ENCODE measurements at places on chromosomes 5 and 9. TPM values are rescaled to one million over a fixed set of nuclear protein-coding genes. Genes with fewer than 3 reads are reported as not detected.

- no peak overlapping the region for H3K4me3 ChIP-seq
- no peak for DNase-seq
- no peak overlapping the region for H3K27ac ChIP-seq
- no peaks in the 10 kb centered on the region for H3K27me3 ChIP-seq
- peaks cover 16% of the 10 kb centered on the region for H3K4me1 ChIP-seq
Observed at GRCh38 chr9:131629825-131630204, 84.5 kb downstream of the PRRT1B start.

DNA sequence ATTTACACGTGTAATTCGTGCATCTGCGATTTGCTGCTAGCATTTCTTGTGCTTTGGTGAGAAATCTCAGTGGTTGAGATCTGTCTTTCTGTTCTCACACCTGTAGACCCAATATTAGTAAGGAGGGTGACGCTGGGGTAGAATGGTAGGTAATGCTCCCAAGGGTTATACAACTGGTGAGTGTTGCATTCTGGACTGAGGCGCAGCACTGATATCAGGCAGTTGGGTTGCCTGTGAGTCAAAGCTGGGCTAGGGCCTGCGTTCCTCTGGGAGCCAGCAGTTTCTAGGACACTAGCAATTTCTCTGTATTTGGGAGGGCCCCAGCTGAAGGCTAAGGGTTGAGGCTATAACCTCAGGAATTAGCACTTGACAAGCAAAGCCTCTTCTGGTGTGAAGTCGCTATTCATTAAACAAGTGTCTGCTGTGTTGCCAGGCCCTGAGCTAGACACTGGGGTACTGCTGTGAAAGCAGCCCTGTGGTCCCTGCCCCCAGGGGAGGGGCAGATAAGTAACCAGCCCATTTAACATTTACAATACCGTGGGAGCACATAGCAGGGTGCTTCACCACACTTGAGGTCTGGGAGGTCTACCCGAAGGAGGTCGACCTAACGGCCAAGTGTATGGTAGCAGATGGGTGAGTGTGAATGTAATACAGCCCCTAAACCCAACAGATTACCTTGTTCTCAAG, 28.7 kb downstream of the LARP1 start:
- DNase-seq: no peak
- peaks cover 92% of the 10 kb centered on the region for H3K4me1 ChIP-seq
- peaks cover 28% of the 10 kb centered on the region for H3K36me3 ChIP-seq
- H3K27me3 ChIP-seq: no peaks in the 10 kb centered on the region

DNA sequence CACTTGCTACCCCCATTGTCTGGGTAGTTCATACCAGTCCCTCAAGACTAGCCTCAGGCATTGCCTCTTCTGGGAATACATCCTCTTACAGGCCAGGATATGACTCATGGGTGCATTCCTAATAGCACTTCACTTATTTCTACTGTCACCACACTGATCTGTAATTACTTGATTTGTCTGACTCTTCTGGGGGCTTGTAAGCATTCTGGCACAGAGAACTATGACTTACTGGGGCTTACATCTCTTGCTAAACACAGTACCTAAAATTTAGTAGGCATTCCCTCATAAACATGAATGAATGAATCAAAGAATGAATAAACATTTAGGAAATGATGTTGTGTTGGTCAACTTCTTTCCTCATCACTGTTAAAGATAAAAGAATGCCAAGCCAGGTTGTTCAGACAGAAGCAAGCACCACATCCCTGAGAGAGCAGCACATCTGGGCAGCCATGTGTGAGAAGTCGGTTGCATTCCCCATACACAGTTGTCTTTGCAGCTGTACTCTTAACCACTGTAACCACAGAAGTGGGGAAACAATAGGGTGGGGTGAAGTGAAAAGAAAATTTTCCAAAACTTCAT, 27.6 kb downstream of the IL7R start:
- peak overlapping the region; percentile 85 for H3K27ac ChIP-seq
- DNase-seq: peak; percentile 29
- peaks cover 45% of the 10 kb centered on the region for H3K4me1 ChIP-seq

DNA sequence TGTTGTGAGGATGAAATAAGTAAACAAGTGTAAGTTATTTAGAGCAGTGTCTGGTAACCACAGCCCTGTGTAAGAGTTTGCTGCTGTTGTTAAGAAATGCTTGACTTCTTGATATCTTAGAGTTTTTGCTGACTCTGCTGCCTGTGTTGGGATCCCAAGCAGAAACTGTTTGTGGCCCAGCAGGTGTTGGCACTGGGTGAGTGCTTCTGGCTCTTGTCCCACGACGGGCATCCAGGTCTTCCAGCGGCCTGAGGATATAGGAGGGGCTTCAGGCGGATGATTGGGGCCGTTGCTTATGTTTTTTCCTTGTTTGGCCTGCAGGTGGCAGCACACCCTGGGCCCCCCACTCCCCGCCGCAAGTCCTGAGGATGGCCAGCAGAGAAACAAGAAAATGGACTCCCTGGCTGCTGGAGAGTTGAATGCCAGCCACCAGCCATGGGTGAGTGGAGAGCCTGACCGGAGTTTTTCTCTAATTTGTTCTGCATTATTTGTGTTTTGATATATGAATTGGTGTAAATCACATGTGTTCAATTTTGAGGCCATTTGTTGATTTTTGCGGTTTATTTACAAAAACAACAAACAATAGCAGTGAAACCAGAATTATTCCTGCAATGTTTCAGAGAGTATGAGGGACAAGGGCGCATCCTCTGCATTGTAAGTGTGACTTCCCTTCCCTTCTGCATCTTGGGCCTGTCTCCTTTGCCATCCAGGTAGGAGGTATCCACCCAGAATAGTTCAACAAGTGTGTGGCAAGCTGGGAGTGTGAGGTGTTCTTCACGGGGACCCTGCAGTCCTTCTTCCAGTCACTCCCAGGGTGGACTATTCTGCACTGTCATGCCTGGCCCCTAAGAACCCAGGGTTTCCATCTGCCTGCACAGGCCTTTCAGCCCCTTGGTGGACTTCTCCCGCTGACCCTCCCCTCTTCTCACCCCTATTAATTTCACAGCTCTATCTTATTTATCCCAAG, 50.3 kb downstream of the SLC22A5 start:
- H3K4me1 ChIP-seq: peaks cover 74% of the 10 kb centered on the region
- peak overlapping the region; percentile 63 for H3K4me3 ChIP-seq
- peak; percentile 65 for DNase-seq
- H3K36me3 ChIP-seq: peaks cover 47% of the 10 kb centered on the region
- peak overlapping the region; percentile 85 for H3K27ac ChIP-seq

DNA sequence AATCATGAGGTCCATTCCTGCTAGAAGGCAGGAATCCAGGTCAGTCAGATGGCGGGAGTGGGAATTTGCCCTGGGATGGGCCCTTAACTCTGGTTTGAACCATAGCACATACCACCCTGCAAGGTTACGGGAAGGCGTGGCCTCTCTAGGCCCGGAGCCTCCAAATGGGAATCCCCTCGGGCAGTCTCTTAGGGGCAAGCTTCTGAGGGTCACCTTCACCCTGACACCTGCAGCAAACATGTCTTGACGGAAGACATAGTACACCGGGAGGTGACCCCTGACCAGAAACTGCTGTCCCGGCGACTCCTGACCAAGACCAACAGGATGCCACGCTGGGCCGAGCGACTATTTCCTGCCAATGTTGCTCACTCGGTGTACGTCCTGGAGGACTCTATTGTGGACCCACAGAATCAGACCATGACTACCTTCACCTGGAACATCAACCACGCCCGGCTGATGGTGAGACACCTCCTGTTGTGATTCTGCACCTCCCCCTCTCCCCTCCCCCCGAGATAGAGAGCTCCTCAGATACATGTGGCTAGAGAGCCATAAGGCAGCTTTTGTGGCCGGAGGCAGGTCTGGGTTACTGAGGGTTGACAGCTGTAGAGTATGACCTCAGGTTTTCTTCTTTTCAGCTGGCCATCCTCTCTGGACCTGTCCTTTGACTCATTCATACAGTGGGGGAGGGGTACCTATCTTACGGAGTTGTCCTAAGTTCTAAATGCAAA, 957 bp downstream of the PRELID1 start:
- peak overlapping the region; percentile 93 for H3K4me3 ChIP-seq
- peaks cover 53% of the 10 kb centered on the region for H3K4me1 ChIP-seq
- no peak for DNase-seq

DNA sequence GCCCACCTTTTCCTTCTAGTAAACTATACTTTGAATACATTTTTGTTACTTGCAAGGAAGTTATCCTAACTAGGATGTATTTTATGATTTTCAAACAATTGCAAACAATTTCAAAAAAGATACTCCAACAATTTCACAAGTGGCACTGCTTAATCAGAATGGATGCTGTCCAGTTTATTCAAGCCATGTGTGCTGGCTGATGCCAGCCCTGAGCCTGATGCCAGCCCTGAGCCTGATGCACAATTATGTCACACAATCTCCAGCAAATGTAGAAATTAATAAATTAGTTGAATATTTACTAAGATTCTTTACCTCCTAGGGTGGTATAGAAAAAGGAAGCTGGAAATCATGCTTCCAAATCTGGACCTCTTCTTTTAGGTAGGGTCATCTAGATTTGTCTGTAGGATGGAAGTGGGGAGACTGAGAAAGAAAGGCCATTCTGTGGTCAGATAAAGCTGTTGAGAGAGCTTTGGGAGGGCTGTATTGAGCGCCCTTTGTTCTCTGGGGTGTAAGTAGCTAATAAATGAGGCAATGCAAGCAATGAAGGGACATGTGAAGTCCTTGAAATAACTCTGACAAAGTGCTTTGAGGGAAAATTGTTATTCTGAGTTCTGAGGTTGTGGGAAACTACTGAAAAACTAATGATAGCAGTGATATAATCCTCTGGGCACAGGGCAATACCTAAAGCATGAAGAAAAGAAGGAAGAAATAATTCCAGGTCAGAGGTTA, 5.8 kb upstream of the C6 start:
- DNase-seq: no peak
- no peaks in the 10 kb centered on the region for H3K36me3 ChIP-seq
- H3K4me3 ChIP-seq: no peak overlapping the region
- H3K27ac ChIP-seq: no peak overlapping the region

GRCh38 chr5:81601919-81602318, 149.0 kb downstream of the SSBP2 start:
- H3K27ac ChIP-seq: no peak overlapping the region
- no peaks in the 10 kb centered on the region for H3K27me3 ChIP-seq
- DNase-seq: no peak
- H3K4me3 ChIP-seq: no peak overlapping the region

GRCh38 chr5:66633754-66634153, 37.6 kb downstream of the MAST4 start:
- no peak overlapping the region for H3K27ac ChIP-seq
- no peak for DNase-seq
- H3K27me3 ChIP-seq: no peaks in the 10 kb centered on the region
- peaks cover 2% of the 10 kb centered on the region for H3K4me1 ChIP-seq
- H3K4me3 ChIP-seq: no peak overlapping the region

- no peak for DNase-seq
- H3K27me3 ChIP-seq: no peaks in the 10 kb centered on the region
- peaks cover 44% of the 10 kb centered on the region for H3K36me3 ChIP-seq
- H3K27ac ChIP-seq: peak overlapping the region; percentile 22
- H3K4me1 ChIP-seq: peaks cover 37% of the 10 kb centered on the region
Observed at GRCh38 chr9:37209431-37210386, 89.3 kb downstream of the ZCCHC7 start.

DNA sequence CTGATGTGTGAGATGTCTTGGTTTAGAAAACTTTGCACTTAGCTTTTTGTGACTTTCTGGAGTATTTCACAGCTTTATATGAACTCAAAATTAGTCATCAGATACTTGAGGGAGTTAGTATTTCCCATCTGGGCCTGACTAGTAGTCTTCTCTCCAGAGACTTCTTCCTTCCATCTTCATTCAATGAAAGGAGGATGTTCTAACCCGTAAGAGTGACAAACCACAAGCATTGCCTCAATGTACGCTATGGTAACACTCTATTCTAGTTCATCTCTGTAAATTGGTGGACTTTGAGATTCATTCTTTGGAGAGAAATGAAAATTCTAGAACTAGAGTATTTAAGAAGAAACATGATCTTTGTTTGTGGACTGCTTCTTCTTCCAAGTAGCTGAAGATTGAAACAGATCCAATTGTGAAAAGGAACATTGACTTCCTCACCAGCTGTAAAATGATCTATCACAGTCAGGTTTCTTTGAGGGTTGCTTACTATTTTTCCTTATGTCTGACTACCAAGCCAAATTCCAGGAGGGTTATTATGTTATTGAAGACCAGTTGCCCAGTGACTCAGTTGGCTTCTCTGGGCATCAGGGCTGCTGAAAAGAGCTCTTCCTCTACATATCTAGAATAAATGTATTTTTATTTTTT, 157.6 kb downstream of the SLC12A2 start:
- peaks cover 16% of the 10 kb centered on the region for H3K27me3 ChIP-seq
- H3K4me1 ChIP-seq: no peaks in the 10 kb centered on the region
- no peaks in the 10 kb centered on the region for H3K36me3 ChIP-seq

- H3K27me3 ChIP-seq: no peaks in the 10 kb centered on the region
- H3K4me3 ChIP-seq: no peak overlapping the region
Observed at GRCh38 chr9:130627896-130628792, 36.2 kb upstream of the PRDM12 start.

- no peaks in the 10 kb centered on the region for H3K36me3 ChIP-seq
- H3K27me3 ChIP-seq: no peaks in the 10 kb centered on the region
- no peaks in the 10 kb centered on the region for H3K4me1 ChIP-seq
Observed at GRCh38 chr9:93172666-93173364, 11.1 kb upstream of the WNK2 start.

GRCh38 chr9:90881648-90882047, 80.0 kb downstream of the SYK start:
- H3K27ac ChIP-seq: no peak overlapping the region
- no peaks in the 10 kb centered on the region for H3K36me3 ChIP-seq
- H3K27me3 ChIP-seq: no peaks in the 10 kb centered on the region

DNA sequence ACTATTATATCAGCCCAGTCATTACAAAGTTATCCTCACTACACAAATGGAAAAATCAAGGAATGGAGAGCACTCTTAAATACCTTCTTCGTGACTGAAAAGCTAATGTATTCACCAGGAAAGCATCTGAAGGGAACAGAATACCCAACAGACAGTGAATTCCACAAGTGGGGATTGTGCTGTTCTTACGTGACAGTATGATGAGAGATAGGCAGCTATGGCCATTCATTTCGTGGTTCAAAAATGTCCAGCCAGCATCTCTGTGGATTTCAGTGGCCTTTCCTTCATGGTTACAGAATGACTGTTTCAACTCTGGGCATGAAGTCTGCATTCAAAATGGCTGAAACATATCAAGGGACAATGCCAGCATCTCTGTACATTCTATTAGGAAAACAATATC, 323.8 kb downstream of the PRELID2 start:
- H3K4me1 ChIP-seq: no peaks in the 10 kb centered on the region
- no peak overlapping the region for H3K27ac ChIP-seq
- H3K4me3 ChIP-seq: no peak overlapping the region
- DNase-seq: no peak

DNA sequence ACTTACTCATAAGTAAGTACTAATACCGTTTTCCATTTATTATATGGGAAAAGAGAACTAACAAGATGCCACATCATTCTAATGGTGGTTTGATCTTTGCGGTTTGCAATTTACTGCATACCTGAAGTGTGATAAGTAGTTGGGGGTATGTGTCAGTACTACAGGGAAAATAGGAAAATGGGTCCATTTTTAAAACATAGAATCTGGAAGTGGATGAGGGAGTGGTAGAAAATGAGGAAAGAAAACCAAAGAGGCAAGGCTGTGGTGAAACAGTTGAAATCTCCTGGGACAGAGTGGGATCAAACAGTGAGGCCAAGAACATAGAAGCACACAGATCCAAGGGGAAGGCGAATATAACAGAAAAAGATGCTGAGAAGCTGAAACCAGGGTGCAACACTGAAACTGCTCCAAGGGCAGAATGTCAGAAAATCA, 6.7 kb downstream of the ADAMTSL1 start:
- H3K27ac ChIP-seq: no peak overlapping the region
- H3K4me3 ChIP-seq: no peak overlapping the region
- DNase-seq: no peak

Gene NTRK2
- 0.02 TPM for total RNA-seq

Gene MSMP
- total RNA-seq: not detected

Gene PCDHB13
- not detected for total RNA-seq

Gene SLC4A9
- total RNA-seq: not detected

Gene SHOC1
- not detected for total RNA-seq

Gene SAPCD2
- total RNA-seq: 15.2 TPM

Gene KLHL3
- total RNA-seq: 9.2 TPM

Gene F2RL2
- not detected for total RNA-seq

All from activated naive CD8-positive, alpha-beta T cell treated with anti-CD3 and anti-CD28 coated beads for 36 hours (primary cell).